Thoracic aorta (tissue), 2 donors: ENCODE measurements at places on chromosomes 13 and 19.

- DNase-seq: no peak
Measured at GRCh38 chr13:95797016-95797415, 120.1 kb downstream of the DNAJC3 start.

GRCh38 chr13:46817095-46817494, 20.1 kb upstream of the ESD start:
- DNase-seq: no peak

DNA sequence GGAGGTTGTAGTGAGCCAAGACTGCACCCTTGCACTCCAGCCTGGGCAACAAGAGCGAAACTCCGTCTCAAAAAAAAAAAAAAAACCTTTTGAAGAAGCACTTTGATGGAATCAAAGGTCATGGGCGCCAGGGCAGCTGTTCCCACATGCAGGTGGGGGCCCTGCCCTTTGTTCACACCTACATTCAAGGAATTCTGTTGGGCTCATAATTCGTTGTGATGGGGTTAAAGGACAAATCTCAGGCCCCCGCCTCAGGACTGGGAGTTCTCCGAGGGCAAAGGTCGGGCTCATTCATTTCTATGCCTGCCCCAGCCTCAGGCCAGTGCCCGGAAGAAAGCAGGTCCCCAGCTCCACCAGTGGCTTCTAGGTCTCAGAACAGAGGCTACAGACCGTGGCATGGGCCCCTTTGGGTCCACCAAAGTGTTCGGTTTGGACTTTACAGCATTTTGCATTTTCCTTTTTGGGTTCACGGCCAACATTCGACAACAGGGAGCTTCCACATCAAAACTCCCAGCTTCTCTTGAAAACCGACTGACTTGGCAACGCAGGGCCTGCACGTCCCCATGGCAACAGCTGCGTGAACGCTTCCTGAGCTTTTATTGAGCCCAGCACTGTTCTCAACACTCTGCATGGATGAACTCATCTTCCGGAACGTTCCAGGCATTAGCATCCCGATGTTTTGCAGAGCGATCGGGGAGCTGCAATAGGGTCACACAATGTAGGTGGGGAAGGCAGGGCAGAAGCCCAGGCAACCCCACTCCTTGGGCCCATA, 10.1 kb upstream of the GTF2F1 start:
- no peak for DNase-seq

DNA sequence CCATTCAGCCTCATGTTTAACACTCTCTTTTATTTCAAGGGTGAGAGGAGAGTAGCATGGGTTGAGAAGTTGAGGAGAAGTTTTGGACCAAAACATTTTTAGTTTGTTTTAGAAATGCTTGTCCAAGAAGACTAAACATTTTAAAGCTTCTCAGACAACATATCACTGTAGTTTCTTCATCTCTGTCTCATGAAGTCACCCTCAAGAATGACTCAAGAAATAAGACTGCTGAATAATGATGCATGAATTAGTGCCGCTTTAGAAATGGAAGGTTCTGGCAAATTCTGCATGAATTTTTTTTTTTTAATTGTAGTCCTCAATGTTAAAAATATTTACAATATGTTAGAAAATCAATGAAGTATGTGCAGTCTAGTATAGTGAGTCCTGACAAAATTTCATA, 422.7 kb upstream of the ARGLU1 start:
- no peak for DNase-seq

- DNase-seq: no peak
Measured at GRCh38 chr13:48234566-48235340, 1.7 kb downstream of the ITM2B start.

- DNase-seq: no peak
Measured at GRCh38 chr13:67515895-67516294, 285.8 kb upstream of the PCDH9 start.

DNA sequence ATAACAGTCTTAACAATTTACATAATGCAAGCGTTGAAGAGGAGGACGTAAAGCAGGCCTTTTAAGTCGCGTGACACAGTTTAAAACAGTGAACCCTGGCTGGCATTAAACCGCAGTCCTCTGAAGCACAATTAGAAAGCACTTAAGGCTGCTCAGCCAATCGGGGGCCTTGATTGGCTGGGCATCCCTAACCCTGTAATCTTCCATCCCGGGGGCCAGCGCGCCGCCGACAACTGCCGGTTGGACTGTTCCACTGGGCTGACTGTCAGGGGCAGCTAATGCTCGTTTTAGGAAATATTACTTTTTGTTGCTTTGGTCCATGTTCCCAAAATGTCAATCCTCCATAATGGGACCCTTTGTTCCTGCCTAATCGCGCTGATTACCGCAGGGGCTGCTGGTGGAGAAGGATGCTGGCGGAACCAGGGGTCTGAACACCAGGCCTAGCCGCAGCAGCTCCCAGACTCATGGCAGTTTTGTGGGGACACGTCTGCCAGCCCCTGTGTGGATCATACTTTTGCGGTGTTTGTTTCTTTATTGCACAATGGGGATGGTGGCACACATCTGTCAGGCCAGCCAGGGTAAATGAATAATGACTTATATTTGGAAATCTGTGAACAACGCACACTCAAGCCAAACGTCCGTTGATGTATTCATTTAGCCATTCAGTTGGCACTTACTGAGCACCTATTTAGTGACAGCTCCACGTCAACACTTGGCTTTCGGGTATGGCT, 127.1 kb upstream of the SPACA7 start:
- no peak for DNase-seq

- no peak for DNase-seq
Measured at GRCh38 chr19:45876411-45877197, 9.3 kb downstream of the IRF2BP1 start.

DNA sequence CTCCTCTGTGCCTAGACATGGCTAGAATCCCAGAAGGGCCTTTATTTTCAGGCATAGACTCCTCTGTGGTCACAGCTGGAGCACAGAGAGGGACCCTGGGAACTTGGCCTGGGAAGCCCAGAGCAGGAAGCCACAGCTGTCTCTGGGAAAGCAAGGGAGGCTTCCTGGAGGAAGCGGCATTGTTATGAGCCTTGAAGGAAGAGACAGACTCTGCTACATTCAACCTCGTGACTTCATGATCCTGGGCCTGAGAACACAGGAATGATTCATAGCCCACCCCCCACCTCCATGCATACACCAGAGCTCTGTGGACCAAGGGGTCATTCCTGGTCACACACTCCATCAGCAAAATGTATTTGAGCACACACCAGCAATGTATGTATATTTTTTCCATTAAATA, 8.6 kb downstream of the RDH8 start:
- no peak for DNase-seq

GRCh38 chr13:63882052-63882451, 2466.4 kb upstream of the PCDH20 start:
- DNase-seq: no peak

GRCh38 chr13:113187883-113188665, 20.4 kb downstream of the PCID2 start:
- DNase-seq: no peak

- DNase-seq: no peak
Measured at GRCh38 chr19:6503407-6504201, 1.5 kb upstream of the TUBB4A start.
